Endodermal cell (in vitro differentiated cells): ENCODE measurements at places on chromosomes 2 and 18.

DNA sequence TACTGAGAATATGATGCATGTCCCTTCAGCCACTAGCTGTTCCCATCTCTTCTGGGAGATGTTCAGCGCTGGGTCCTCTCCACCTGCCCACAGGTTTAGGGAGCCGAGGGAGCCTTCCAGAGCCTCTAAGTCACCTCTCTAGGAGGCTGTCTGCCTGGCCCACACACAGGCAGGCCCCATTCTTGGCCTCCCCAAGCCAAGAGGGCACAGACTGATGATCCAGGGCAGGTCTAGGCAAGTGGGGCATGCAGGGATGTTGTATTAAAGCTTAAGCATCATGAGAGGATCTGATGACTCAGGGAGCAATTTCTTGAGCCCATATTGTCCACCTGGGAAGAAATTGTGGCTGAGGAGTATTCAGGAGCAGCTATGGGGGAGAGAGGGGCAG lies 19.9 kb downstream of the TMSB10 start:
- no peak for DNase-seq

DNA sequence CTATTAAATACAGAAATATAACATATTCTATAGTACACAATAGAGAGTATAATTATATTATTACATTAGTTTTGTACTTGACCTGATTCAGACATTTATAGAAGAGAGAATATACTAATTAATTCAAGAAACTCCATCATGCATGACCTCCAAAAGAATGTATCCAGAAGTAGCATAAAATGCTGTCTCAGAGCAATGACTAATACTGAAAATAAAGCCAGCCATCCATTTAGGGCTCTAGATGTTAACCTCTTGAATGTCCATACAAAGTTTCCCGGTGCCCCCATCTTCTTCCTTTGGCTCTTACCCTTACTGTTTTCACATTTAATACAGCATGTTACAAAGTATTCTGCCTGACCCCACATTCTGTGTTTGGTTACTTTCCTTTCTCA lies 102.0 kb downstream of the ARHGAP15 start:
- no peak for DNase-seq

- DNase-seq, result no peak
Measured at GRCh38 chr2:138020432-138020831, 56.2 kb downstream of the HNMT start.

GRCh38 chr2:33477473-33478468 lies 1.3 kb downstream of the RASGRP3 start:
- DNase-seq, result no peak

GRCh38 chr2:925309-925708 lies 25.3 kb upstream of the SNTG2 start:
- peak; percentile 64 for DNase-seq
